K562 (cell line): ENCODE measurements at places on chromosomes 7 and 10. TPM values are rescaled to one million over a fixed set of nuclear protein-coding genes. Genes with fewer than 3 reads are reported as not detected.
A peak's percentile ranks its signal among the peaks of the same experiment; 100 is the strongest.

DNA sequence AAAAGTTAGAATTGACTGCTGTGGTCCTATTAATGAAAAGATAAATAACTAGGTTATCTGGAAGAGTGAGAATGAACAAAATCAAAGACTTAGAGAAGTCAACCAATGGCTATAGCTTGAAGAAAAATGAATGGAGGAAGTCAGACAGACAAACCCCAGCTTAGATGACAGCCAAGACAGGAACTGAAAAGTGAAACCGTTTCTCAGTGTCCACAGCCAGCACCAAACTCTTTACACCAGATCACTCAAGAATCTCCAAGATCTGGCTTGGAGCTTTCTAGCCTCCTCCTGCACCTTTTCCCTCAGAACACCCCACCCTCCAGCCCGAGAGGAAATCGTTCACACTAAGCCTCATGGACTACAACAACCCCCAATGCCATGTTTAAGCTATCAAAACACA lies 167.0 kb downstream of the SFMBT2 start:
- no peak for DNase-seq

The DOCK4 gene
- 3.8 and 4.9 TPM in 2 replicates for total RNA-seq

- no peak for DNase-seq
These were observed 28.9 kb downstream of the MINDY4 start for GRCh38 chr7:30799976-30800661.

DNA sequence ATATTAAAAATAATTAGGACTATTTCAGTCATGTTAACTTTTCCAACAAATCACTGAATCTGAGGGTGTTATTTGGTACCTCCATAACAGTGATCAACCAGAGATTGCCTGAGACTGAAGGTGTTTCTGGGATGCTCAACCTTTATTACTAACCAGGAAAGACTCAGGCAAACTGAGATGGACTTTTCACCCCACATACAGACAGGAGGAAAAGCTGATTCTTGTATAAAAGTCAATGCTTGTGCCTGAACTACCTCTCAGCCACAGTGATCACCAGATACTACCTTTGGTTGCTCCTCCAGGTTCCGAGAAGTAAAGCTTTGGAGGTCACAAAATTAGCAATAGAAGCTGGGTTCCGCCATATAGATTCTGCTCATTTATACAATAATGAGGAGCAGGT lies 1.9 kb downstream of the AKR1C3 start:
- no peak for DNase-seq

GRCh38 chr10:108601851-108602250 lies 1321.5 kb downstream of the XPNPEP1 start:
- DNase-seq: no peak

The AS3MT gene
- total RNA-seq: 0.25 and 0.29 TPM in 2 replicates

DNA sequence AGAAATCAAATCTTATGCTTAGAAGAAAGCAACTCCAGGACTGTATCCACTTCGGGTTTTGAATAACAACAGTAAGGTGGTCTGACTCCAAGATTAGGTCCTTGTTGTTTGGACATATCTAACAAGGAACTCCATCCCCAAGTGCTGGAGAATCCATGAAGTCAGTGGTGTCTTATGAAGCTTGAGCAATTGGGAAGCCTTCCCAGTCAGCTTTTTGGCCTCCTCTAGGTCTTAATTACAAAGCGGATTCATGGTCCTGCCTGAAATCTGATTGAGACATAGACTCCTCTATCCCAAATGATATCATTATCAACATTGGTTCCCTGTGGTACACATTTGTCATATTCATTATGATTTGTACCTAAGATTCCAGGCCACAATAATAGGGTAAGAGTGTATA lies 642.6 kb downstream of the AUTS2 start:
- no peak for DNase-seq

GRCh38 chr10:5965266-5965665 lies 12.1 kb downstream of the IL15RA start:
- no peak for DNase-seq

DNA sequence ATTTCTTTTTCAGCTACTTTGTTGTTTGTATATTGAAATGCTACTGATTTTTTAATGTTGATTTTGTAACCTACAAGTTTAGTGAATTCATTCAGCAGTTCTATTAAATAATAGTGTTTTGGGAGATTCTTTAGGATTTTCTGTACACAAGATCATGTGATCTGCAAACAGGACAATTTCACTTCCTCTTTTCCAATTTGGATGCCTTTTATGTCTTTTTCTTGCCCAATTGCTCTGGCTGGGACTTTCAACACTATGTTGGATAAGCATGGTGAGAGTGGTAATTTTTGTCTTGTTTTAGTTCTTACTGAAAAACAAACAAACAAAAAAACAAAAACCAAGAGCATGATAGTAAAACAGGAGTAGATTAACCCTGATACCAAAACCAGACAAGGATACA lies 316.2 kb downstream of the ATRNL1 start:
- DNase-seq: no peak

The CNNM1 gene
- total RNA-seq: not detected in 2 replicates

GRCh38 chr7:43954524-43955228 lies 28.4 kb downstream of the UBE2D4 start:
- DNase-seq: peak; percentile 70

- no peak for DNase-seq
These were observed 8.9 kb downstream of the SEC31B start for GRCh38 chr10:100510533-100511308.

- peak; percentile 35 for DNase-seq
These were observed 84.5 kb downstream of the PIP4K2A start for GRCh38 chr10:22629852-22630233.

GRCh38 chr10:113961182-113962031 lies 82.3 kb upstream of the ADRB1 start:
- no peak for DNase-seq

GRCh38 chr7:50389961-50390360 lies 60.2 kb downstream of the FIGNL1 start:
- DNase-seq: no peak

GRCh38 chr7:4792537-4793126 lies 17.2 kb downstream of the AP5Z1 start:
- DNase-seq: no peak

The GNG11 gene
- total RNA-seq: not detected in 2 replicates

DNA sequence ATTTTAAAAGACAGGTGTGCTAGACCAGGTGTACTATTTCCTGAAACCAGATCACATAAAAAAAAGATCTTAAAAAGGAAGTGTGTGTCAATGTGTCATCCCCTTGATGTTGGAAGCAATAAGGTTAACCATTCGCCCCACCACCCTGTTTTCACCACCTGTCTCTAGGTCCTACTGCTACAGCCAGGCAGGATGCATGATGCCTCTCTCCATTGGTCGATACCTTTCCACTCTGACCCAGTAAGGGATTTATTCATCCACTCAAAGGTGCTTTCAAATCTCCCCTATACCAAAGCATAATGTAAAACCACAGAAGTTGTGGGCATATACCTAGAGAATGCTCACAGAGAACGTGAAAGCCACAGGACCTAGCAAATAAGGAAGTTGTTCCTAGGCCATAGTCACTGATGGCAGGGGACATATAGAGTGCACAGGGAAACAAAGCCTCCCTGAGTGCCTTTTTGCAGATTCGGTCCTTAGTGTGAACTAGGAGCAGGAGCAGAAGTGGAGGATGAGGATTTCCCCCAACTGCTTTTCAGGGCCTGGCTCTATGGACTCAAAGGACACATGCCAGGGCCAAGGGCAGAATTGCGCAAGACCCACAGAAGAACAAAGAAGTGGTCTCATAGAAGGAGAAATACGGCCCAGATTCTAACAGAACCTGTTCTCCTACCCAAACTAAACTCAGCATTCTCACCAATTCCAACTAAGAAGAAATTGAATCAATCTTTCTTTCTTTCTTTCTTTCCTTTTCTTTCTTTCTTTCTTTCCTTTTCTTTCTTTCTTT lies 631.5 kb upstream of the NRP1 start:
- no peak for DNase-seq

DNA sequence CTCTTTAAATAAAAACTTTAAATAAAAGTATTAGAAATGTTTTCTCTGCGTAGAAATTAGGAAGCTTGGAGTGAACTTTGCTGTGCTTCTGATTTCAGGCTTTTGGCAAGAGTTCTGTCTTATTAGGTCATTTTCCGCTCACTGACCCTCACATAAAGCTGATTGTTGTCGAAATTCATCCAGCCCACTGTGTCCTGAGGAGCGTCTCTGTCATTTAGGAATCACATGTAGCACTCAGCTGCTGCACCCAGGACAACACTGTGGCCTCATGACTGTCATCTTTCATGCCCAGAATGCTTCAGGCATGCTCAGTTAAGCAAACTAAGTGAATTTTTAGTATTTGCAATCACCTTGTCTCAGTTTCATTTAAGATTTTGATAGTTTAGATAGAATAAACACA lies 57.8 kb upstream of the MSRB2 start:
- peak; percentile 14 for DNase-seq

The GBX1 gene
- not detected in 2 replicates for total RNA-seq

- no peak for DNase-seq
These were observed 394.3 kb downstream of the DNAJB6 start for GRCh38 chr7:157731126-157731525.

- DNase-seq: no peak
These were observed 118.7 kb upstream of the GDF10 start for GRCh38 chr10:47181052-47181849.

GRCh38 chr10:810351-810846 lies 120.9 kb upstream of the DIP2C start:
- no peak for DNase-seq

DNA sequence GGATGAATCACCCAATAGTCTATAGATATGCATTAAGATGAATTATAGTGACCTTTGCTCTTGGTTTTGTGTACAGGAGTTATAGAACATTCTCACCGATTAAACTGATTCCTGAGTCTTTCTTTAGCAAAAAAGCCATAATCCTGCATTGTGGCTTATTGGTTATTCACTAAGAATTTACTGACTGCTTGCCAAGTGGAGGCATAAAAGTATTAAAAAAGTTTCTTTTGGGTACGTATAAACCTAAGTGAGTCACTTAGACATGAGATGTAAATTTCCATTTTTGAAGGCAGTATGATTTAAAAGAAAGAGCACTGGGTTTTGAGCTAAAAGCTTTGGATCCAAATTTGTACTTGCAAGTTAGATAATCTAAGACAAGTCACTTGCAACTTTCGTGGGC lies 100.7 kb downstream of the CDK6 start:
- no peak for DNase-seq

DNA sequence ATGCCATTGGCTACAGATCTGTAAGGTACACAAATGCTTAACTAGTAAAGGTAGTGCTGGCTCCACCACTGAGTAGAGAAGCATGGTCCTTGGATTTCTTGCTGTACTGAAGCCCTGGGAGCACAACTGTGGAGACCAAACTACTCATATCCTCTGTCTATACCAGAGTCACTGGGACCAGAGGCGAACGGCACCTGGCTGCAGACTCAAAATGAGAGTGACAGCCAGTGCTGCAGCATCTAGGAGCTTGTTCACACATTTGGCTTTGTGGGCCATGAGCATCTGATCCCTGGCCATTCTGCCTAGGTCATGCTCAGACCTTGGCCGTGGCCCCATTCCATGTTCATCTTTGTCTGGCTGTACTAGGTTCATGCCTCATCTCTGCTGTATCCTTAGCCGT lies 31.9 kb downstream of the LRRC18 start:
- DNase-seq: no peak

GRCh38 chr7:112806156-112806555 lies 16.0 kb upstream of the TMEM168 start:
- DNase-seq: no peak

GRCh38 chr7:2964208-2964607 lies 79.5 kb downstream of the CARD11 start:
- DNase-seq: no peak

- DNase-seq: no peak
These were observed at the start of gene TMEM176A for GRCh38 chr7:150800581-150801241. TMEM176A (plus strand) TSS chr7:150800769; CDS start chr7:150801551, 782 bp downstream.

DNA sequence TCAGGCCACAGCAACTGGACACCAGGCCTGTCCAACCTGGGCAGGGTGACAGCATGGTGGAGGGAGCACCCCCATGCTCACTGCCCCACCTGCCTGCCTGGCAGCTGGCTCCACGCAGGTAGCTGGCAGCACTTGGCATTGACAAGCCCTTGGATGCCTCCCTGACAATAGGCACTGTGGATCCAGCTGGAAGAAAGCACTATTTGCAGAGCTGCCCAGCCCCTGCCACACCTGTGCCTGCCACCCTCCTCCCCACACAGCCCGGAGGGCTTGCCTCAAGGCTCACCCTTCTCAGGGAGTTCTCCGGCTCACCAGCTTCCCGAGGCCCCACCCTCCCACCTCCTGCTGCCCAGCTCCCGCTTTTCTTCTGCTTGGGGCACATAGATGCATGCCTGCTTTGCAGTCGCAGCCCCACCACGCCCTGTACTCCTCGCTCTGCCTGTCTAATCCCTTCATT lies 160.1 kb downstream of the NEURL1 start:
- no peak for DNase-seq

DNA sequence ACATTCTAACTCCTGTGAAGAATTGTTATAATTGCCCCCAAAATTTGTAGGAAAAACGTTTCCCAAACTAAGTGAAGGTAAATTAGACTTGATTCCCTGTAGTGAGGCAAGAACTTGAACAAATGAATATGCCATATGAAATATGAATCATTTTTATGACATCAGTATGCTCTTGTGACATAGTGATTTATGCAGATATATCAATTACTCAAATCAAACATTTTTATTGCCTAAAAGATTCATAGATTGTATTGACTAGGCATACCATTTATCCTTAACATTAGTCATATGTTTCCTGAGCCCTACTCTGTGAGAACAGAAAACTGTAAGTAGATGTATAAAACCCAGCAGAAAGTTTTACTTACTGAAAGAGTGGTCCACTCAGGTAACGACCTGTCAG lies 245.6 kb downstream of the MALRD1 start:
- DNase-seq: no peak

DNA sequence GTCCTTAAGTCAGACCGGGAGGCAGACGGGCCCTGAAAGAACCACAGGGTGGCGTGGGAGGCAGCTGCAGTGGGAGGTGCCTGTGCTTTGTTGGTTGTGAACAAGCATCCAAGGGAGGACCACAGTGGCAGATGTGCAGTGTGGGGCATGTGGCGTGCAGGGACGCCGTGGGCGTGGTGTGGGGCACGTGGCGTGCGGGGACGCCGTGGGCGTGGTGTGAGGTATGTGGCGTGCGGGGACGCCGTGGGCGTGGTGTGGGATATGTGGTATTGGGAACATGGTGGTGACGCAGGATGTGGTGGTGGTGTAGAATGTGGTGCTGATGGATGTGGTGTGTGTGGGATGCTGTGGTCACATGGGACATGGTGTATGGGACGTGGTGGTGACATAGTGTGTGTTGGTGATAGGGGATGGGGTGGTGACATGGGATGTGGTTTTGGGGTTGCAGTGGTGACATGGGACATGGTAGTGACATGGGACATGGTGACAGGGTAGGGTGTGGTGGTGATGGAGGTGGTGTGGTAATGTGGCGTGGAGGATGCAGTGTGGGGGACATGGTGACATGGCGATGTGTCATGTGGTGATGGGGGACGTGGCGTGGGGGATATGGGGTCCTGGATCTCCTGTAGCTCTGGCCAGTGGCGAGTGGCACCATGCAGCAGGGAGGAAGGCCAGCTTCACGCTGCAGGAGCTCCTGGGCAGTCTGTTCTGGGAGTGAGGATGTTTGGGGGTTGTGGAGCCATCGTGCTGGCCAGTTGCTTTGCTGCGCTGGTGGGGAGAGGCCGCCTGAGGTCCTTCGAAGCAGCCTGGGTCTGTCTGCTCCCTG lies 78.8 kb downstream of the INPP5A start:
- DNase-seq: no peak
